ENCODE measurements at places on chromosomes 12 and 14.

DNA sequence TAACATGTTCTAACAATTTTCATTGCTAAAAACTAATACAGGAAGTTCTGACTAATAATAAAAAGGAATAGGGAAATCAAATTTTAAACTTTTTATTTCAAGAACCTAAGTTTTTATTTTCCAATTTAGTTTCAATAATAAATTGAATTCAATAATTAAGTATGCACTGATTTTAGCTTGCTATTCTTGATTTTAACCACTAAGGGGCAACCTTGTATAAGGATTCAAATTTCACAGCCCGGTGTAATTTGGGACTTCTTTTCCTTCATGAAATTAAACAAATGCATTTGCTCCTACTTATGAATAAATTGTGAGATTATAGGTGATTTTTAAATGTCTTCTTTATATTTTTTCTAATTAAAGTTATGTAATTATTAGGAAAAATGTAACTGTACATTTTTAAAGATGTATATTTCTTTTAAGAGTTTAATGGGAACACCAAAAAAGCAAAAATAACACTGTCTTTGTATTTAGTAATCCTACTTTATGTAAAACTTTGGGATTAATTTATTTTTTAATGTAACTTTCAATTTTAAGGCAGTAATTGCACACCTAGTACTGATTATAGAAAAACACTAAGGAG, 241.4 kb upstream of the PDZRN4 start:
- peak; percentile 49 for DNase-seq

DNA sequence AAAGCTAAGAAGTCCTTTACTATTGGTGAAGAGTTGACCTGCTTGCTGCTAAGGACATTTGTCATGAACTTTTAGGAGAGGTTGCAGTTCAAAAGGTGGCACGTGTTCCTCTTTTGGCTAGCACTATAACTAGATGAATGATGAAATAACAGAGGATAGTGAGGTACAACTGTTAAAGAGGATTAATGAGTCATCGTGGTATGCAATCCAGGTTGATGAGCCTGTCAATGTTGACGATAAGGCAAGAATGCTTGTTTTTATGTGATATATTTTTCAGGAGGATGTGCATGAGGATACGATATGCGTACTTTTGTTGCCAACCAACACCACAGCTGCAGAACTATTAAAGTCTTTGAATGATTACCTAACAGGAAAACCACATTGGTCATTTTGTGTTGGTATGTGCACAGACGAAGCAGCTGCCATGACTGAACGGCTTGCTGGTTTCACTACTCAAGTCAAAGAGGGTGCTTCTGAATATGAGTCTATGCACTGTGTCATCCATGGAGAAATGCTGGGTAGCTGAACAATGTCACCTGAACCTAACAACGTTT, 10.6 kb downstream of the CEP128 start:
- DNase-seq, result no peak

DNA sequence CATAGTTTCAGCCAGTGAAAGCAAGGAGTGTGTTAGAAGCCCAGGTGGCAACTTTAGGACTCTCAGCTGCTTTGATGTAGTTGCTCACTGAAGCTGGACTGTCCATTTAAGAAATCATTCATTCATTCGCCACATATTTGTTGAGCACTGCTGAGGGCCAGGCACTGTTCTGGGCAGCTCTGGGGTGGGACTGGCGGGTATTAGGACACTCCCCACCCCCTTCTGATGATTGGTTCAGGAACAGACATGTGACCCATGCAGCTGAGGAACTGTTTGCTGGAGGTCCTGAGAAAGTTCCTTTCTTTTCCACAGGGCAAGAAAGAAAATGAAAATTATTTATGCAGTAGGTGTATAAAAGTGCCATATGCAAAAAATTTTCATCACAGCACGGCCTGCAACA, 70.3 kb upstream of the CHST11 start:
- DNase-seq, result no peak

- no peak for DNase-seq
These were observed 11.8 kb upstream of the DUSP6 start for GRCh38 chr12:89364058-89364457.

GRCh38 chr14:57530571-57530970, 36.9 kb upstream of the CCDC198 start:
- DNase-seq, result no peak
